ENCODE measurements at places on chromosomes 2 and 18.

DNA sequence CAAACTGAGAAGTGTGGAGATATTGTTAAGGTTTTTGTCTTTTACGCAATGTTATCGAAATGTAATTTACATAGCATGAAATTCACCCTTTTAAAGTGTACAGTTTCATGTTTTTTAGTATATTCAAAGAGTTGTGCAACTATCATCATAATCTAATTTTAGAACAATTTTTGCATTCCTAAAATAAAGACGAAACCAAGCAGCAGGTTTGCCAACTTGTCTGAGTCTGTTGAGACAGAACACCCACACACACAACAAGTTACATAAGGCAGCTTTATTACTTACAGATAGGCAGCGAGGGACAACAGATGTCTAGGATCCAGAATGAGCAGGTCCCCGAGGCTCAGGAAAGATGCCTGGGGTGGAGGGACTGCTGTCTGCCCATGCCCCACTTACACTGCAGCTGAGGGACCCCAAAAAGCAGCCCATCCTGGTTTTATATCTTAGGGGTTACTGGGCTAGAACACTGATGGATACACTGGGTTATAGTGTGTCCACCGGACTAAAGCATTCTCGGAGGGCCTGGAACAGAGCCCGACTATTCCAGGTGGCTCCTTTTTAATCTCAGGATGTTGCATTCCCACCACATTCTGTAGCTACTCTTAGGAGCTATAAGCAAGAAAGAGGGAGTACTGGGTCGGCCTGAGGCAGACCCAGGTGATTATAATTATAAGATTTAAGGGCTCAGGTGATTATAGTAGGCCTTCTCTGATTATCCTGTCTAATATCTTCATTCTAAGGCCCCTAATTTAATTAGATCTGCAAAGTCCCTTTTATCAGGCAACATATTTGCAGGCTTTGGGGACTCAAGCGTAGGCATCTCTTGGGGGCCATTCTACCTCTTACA is 150.2 kb upstream of the DOK6 start:
- DNase-seq: no peak

- DNase-seq: no peak
Measured at GRCh38 chr2:150188177-150188576, 299.3 kb downstream of the RND3 start.

- no peak for DNase-seq
Measured at GRCh38 chr2:30899516-30900054, 92.3 kb upstream of the CAPN13 start.

DNA sequence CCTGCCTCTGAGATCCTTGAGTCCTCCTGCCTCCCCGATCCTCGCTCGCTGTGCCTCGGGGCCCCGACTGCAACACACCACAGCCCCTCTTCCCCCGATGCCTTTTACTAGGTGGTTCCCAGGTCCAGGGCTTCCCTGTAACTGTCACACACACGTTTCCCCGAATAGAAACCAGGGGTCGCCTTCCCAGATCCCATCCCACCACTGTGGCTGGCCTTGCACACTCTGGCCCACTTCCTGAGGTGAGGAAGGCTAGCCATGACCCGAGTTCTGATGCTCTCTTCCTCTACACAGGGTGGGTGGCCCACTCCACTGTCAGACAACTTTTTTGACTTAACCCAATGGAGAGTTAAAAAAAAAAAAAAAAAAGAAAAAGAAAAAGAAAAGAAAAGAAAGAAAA is 139.6 kb upstream of the ASB18 start:
- DNase-seq: no peak

DNA sequence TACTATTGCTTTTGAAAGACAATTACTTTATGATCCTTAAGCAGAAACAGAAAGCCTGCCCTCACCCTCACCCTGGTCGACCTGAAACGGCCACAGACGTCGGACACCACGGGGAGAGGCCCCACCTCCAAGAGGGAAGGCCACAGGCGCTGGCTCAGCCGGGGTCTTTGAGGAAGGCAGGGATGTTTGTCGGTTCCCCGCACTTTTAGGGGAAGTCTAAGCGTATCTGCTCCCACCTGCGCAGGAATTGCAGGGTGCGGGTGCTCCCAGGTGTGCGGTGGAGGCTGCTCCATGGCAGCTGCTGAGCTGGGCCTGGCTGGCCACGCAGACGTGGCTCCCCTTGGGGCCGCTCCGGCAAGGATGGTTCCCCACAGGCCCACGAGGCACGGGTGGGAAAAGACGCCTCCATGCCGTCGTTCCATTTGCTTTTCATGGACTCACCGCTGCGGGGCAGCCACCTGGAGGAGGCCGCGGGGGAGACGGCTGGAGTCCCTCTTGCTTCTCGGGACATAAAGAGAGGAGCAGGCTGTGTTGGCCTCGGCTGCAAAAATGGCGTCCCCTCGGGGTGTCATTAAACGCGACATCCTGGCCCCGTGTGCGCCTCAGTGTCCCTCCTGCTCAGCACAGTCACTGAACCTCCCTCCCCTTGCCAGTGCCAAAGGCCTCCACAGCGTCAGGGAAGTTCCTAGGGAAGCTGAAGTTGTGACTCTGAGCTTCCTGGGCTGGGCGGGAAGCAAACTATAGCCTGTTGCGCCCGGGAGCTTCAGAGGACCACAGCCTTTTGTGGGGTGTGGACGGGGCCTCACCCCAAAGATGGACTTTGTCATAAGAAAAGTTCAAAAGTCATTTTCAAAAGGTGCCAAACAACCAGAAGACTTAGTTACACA is 63.4 kb downstream of the NFATC1 start:
- no peak for DNase-seq

DNA sequence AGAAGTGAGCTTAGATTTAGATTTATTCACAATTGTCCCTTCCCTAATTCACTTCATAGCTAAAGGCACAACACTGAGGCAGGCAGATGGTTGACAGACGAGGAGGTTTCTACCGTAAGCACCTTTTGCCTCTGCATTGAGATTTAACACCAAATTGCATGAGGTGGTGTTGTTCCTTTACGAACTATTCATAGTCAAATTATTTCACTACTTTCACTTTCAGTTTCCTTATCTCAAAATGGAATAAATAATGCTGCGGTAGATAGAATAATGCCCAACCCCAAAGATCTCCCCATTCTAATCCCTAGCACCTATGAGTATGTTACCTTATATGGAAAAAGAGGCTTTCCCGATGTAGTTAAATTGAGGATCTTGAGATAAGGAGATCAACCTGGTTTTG is 58.9 kb upstream of the LINC00305 start:
- DNase-seq: no peak

GRCh38 chr2:205129531-205129930 is 552.8 kb upstream of the NRP2 start:
- no peak for DNase-seq

- peak; percentile 37 for DNase-seq
Measured at GRCh38 chr2:30231996-30232800, 864 bp downstream of the LBH start.

- DNase-seq: no peak
Measured at GRCh38 chr18:36322408-36322728, 24.9 kb downstream of the FHOD3 start.

- DNase-seq: no peak
Measured at GRCh38 chr2:204180649-204181048, 244.1 kb downstream of the ICOS start.

- DNase-seq: no peak
Measured at GRCh38 chr2:2647141-2647541, 316.1 kb upstream of the MYT1L start.

- DNase-seq: peak; percentile 75
Measured at GRCh38 chr2:133884739-133885381, 316.6 kb upstream of the NCKAP5 start.

- no peak for DNase-seq
Measured at GRCh38 chr18:43846299-43846698, 569.0 kb upstream of the SYT4 start.

- no peak for DNase-seq
Measured at GRCh38 chr2:118878531-118879149, 31.2 kb upstream of the EN1 start.

GRCh38 chr2:39313575-39313974 is 69.8 kb upstream of the CDKL4 start:
- DNase-seq: no peak

Measured in Kasumi-1 (cell line).